ENCODE measurements at places on chromosomes 2 and 18.
A peak's percentile ranks its signal among the peaks of the same experiment; 100 is the strongest.

- no peak for DNase-seq
Observed at GRCh38 chr2:134413912-134414311, 160.0 kb downstream of the MGAT5 start.

DNA sequence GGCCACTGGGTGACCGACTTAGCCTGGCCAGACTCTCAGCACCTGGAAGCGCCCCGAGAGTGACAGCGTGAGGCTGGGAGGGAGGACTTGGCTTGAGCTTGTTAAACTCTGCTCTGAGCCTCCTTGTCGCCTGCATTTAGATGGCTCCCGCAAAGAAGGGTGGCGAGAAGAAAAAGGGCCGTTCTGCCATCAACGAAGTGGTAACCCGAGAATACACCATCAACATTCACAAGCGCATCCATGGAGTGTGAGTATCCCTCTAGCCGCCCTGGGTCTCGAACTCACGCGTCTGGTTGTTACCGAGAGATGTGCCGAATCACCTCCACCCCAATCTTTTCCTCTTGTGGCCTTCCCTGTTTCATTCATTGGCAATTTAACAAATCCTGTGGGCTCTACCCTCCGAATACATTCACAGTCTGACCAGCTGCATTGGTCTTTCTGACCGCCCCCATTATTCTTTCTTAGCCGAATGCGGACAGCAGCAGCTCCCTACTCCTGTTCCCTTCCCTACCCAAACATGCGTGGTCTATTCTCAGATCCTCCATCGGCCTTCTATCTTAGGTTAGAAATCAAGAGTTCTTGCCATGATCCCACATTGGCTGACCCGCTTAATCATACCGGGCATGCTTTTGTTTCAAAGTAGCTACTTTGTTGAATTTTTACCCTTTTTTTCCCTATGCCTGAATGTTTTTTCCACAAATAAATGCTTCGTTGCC, 631 bp downstream of the RPL31 start:
- no peak for DNase-seq

- no peak for DNase-seq
Observed at GRCh38 chr2:200869014-200869413, 4.6 kb upstream of the CLK1 start.

GRCh38 chr18:3524706-3525105, 74.7 kb downstream of the TGIF1 start:
- no peak for DNase-seq

DNA sequence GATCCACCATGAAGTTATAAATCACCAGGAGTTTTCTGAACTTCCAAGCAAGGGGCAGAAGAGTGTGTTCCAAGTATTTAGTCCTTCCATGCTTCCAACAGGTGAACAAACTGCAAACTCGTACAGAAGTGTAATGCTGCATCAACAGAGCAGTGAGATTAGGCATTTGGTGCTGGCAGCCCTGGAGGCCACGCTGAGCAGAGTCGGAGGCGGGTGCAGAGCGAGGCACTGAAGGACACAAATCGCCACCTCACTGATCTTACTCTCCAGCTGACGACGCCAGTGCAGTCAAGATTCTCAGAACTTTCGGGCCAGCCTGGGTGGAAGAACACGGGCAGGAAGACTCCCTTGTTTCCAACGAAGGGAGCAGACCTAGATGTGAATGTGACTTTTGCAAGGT, 39.2 kb downstream of the SERPINE2 start:
- DNase-seq: no peak

DNA sequence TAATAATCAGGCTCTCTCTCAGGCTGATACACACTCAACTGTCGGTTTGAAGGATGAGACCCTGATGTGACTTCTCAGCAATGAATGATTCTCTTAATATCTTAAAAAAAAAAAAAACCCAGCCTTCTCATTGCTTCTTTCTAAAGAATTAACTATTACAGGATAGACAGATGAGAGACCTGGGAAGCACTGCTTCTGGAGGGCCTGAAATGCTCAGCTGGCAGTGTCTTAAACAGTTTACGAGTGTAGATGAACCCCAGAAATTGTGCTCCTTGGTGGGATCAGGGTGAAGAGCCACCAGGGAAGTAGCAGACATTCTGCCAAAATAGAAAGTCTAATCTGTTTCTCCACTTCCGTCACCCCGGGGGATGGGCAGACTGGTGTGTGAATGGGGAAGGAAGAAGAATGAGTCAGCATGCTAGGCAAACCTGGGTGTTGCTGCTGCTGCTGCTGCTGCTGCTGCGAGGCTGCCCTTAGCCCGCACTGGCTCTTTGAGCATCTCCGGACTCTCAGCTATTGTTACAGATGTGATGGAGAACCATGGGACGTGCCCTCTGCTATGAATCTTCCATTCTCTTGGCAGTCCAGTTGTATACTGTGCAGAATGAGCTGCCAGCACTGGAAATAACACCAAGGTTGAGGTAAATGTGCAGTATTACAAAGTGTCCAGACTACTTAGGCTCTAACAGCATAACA, 158.4 kb downstream of the SETBP1 start:
- peak; percentile 65 for DNase-seq

DNA sequence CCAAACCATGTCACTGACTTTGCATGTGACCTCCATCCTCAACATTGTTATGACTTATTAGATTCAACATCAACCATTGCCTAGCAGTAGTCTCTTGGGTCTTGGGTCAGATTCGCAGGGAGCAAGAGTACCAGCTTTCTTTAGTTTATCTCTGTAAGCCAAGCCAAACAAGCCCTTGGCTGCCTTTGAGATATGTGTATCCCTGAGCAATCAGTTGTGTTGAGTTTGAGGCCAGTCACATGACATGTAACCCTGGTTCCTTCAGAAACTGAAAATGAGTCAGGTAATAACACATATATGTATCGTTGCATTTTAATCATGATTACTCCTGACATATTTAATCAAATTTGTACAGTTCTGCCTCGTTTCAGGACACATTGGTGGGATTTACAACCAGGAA, 173.3 kb downstream of the PARD3B start:
- DNase-seq: no peak

DNA sequence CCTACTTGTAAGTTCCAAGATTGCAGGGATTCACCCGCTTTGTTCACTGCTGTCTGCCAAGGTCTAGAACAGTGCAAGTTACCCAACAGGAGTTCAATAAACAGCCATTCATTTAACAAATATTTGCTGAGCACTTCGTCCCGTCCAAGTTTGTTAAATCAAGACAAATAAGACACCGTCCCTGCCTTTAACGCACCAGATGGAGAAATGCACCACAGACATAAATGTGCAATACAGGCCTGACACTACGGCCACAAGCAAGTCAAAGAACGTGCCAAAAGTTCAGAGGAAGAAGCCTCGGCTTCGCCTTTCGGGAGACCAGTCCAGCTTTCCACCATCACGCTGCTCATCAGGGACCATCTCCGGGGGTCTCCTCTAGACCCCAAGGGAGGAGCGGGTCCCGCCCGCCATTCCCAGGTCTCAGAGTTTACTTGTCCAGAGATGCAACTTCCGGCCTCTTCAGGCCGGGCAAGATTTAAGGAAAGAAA, 429 bp downstream of the C2orf76 start:
- peak; percentile 7 for DNase-seq

DNA sequence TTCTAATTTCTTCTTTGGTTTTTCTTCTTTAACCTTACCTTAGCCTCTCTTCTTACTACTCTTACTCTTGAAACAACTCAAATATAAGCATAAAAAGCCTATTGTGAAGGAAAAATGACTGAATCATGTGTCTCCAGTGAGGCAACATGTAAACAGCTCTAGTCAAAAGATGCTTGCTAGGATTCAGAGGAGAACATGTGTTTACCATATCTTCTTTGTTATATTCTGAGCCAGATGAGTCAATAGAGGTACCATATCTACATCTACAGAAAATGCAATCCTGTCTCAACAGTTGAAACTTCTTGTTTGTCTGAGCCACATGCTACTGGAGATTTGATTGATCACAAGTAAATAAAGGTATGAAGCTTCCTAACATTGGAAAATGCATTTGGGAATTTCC, 15.9 kb upstream of the FIGN start:
- no peak for DNase-seq

GRCh38 chr18:31553800-31554199, 37.9 kb upstream of the TTR start:
- DNase-seq: no peak

DNA sequence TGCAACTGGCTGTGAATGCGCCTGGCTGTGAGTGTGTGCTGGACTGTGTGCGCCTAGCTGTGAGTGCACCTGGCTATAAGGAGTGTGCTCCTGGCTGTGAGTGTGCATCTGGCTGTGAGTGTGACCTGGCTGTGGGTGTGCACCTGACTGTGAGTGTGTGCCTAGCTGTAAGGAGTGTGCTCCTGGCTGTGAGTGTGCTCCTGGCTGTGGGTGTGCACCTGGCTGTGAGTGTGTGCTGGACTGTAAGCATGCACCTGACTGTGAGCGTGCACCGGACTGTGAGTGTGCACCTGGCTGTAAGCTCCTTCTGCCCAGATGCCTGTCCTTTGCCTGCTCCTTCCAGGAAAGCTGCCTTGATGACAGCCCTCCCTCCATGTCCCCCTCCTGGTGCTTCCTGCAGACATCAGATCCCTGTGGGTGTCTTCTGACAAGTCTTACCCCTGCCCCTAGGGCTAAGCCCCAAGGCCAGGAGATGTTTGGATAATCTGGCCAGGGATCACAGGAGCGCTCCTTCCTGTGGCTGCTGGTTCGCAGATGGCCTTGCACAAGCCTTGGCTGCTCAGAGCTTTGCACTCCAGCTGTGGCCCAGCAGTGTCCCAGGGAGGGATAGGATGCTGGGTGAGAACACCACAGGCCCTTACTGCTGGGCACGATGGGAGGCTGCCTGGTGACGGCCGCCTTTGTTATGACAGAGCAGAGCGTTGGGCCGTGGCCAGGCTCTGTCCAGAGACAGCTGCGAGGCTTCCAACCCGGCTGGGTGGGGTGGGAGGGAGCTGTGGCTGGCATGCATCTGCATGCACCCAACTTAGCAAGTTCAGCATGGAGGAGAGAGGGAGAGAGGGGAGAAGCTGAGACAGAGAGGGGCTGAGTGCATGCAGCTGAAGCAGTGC, 89.9 kb downstream of the GLI2 start:
- DNase-seq: peak; percentile 87

- DNase-seq: no peak
Observed at GRCh38 chr2:60775048-60775639, 19.1 kb downstream of the PAPOLG start.

DNA sequence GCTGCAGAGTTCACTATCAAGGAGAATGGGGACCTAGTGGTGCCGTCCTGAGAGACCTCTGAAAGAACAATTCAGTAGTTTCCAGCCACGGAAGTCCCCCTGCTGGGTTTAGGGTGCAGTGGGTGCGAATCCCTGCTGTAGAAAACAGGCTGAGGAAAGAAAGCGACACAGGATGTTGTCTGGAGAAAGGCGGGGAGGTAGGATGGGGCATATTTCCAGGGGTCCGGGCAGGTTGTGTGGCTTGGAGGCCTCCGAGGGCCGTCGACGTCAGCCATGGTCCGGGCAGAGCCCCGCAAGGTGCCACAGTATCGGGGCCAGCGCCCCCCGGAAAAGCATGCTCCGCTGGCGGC, 807 bp upstream of the CREB1 start:
- DNase-seq: peak; percentile 43

- no peak for DNase-seq
Observed at GRCh38 chr2:108621087-108621559, 86.9 kb downstream of the LIMS1 start.

GRCh38 chr2:43218702-43219382, 7.6 kb downstream of the ZFP36L2 start:
- DNase-seq: no peak

- DNase-seq: no peak
Observed at GRCh38 chr2:26195040-26195984, 22.4 kb downstream of the GAREM2 start.

DNA sequence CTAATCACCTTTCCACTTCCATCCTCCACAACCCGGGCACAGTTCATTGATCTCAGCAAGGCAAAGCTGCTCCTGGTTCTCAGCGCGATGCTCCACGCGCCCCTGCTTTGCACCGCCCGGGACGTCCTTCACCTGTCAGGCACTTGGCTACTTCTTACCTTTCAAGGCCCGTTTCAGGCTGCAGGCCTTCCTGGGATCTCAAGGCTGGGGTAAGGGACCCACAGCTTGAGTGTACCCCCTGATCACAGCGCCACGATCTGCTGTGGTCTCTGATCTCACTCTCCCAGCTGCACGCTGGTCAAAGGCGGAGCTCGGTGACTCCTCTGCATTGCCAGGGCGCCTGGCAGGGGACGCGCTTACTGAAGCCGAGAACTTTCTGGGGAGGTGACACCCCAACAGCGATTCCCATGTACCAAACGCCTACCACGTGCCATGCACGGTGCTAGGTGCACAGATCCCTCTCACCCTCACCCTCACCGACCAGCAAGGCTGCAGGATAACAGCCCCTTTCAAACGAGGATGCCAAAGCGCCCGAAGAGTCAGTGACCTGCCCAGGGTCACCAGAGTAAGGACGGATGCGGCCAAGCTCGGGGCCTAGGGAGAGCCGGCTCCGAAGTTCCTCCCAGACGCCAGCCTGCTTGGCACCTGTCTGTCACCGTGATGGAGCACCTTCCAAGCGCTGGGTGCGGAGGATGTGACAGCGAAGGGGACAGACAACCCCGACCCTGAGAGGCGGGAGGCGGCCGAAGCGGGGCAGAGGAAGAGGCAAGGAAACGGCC, 818 bp downstream of the ITGB1BP1 start:
- DNase-seq: peak; percentile 65

DNA sequence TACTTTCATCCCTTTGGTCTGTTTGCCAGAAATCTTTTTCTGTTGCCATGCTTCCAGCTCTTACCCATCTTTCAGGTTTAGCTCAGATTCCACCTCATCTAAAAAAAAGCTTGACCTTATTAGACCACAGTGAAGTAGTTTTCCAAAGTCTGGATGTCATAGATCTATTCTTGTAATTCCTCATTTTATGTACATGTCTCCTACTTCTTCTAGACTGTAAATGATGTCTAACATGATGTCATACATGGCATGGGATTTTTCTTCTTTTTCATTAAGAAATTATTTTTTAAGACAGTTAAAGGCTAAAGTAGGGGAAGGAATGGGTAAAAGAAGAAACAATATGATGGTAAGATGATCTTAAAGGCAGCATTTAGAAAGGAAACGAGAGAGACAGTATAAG, 11.3 kb downstream of the GLS start:
- DNase-seq: no peak

- peak; percentile 55 for DNase-seq
Observed at GRCh38 chr2:189191766-189192165, 12.2 kb upstream of the COL5A2 start.

GRCh38 chr2:208278549-208278948, 12.5 kb downstream of the PIKFYVE start:
- DNase-seq: no peak
